D341Med (cell line): ENCODE measurements at places on chromosomes 6 and 20.

- DNase-seq, result no peak
Measured at GRCh38 chr6:138555421-138555988, 56.2 kb upstream of the NHSL1 start.

GRCh38 chr6:84093441-84094435 lies 60.2 kb downstream of the MRAP2 start:
- no peak for DNase-seq

- DNase-seq, result no peak
Measured at GRCh38 chr6:159953091-159953601, 15.7 kb upstream of the IGF2R start.

GRCh38 chr6:140774080-140774505 lies 1358.6 kb upstream of the GJE1 start:
- no peak for DNase-seq

DNA sequence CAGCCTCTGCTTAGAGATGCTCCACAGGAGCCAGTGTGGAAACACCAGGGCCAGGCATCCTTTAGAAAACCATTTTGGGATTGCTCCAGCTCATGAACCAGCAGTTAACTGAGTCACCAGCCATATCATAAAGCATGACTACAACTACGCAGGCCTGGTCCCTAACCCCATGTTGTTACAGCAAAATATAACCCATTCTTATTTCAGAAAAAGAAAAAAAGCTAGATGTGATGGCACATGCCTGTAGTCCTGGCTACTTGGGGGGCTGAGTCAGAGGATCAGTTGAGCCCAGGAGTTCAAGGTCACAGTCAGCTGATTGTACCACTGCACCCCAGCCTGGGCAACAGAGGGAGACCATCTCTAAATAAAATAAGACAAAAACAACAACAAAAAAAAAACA lies 36.8 kb downstream of the C6orf15 start:
- no peak for DNase-seq

- DNase-seq, result no peak
Measured at GRCh38 chr20:58574469-58574868, 59.3 kb upstream of the APCDD1L start.

GRCh38 chr6:159964046-159964445 lies 4.8 kb upstream of the IGF2R start:
- DNase-seq, result no peak

- peak; percentile 82 for DNase-seq
Measured at GRCh38 chr20:37519508-37520418, 1.3 kb upstream of the NNAT start.

DNA sequence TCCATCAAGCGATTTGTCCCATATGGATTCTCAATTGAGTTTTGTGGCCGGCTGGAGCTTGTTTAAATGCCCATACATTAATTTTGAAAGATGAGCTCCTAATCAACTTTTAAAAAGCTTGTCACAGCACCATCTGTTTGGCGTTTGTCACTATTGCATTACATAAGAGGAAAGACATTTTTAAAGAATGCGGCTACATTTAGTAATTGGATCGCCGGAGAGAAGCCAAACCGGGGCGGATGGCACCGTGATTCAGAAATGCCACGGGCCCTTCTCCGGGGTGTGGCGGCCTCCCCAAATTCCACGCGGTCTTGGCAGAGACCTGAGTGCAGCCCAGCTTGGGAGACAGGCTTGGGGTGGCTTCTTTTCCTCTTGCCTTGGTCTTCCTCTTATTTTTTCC lies 67.7 kb upstream of the ZNFX1 start:
- DNase-seq, result no peak

- no peak for DNase-seq
Measured at GRCh38 chr20:51900443-51900842, 98.1 kb upstream of the SALL4 start.

- DNase-seq, result no peak
Measured at GRCh38 chr6:109002051-109002697, 92.5 kb downstream of the SESN1 start.

DNA sequence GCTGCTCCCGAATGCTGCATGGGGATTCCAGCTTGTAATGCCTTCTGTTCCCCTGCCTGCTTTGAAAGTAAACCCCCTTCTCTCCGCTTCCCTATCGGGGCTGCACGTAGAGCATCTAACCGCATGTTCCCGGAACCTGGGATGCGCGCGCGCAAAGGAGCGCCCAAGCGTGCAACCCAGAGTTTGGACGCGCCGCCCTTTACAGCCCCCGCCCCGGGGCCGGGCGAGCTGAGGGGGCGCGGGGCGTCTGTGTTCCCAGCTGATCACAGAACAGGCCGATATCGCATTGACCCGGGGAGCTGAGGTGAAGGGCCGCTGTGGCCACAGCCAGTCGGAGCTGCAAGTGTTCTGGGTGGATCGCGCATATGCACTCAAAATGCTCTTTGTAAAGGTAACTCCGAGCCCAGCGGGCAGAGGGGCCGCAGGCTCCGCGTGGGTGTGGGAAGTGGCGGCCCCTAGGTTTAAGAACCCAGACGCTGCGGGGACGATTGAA lies 1.4 kb downstream of the LAMP5 start:
- no peak for DNase-seq
